ENCODE measurements at places on chromosomes 11 and 22.

DNA sequence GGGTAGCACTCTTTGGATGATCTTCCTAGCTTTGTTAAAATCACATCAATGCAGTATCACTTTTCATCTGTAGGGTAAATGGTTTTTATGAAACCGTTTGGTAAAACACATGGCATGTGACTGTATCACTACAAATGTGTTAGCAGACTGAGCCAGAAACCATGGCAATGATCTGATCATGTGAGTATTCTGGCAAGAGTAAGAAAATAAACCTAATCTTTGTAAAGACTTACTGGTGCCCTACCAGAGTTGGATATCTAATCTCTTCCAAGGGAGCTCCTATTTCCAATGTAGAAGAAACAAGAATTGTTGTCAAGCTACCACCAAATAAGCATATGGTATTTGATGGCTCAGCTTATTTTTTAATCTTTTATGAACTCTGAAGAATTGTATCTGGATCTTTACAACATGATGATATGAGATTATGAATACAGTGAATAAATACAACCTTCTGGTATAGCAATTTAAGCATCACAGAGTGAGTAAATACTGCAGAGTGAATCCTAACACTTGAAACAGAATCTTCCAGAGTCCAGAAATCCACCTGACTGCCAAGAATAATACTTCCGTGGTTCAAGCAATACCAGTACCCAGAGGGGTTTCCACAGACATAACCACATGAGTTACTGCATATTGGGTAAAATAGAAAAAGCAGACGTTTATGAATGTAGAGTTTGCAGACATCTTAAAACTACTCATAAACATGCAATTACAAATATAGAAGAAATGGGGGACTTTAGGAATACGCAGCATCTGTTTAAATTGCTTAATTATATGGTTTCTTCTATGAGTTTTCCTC, 238.8 kb downstream of the TTC28 start:
- no peak for DNase-seq

- no peak for DNase-seq
These were observed 10.2 kb downstream of the B3GNT6 start for GRCh38 chr11:77044356-77044755.

GRCh38 chr11:120378474-120378873, 42.3 kb downstream of the ARHGEF12 start:
- DNase-seq, result no peak

GRCh38 chr11:38448284-38448683, 1850.2 kb upstream of the RAG2 start:
- no peak for DNase-seq

DNA sequence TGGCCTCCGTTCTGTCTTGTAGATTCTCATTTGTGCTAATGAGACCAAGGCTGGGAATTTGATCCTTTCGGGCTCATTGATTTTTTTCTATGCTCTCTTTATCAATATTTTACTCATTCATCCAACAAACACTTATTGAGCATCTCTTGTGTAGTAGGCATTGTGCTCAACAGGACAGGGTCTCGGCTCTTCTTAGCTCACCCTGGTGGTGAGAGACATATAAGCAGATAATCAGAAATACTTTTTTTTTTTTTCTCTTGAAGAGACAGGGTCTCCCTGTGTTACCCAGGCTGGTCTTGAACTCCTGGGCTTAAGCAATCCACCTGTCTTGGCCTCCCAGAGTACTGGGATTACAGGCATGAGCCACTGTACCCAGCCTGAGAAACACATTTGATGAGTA, 48.0 kb upstream of the SLC5A1 start:
- DNase-seq, result no peak

DNA sequence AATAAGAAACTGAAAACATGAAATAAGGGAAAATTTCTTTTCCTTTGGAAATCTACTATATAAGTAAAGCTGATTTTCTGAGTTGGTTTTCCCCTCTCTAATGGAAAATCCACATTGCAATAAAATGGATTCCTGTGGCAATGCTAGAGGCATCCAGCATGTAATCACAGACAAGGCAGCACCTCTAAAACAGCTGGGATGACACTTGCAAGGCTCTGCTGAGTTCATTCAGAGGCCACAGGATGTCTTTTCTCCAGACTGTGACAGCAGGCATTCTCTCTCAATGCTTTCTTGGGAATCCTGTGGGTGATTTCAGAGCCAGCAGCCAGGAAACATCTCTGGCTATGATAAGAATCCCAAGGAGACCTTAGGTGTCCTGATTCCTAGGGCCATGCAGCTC, 201.3 kb upstream of the BLID start:
- DNase-seq, result no peak

DNA sequence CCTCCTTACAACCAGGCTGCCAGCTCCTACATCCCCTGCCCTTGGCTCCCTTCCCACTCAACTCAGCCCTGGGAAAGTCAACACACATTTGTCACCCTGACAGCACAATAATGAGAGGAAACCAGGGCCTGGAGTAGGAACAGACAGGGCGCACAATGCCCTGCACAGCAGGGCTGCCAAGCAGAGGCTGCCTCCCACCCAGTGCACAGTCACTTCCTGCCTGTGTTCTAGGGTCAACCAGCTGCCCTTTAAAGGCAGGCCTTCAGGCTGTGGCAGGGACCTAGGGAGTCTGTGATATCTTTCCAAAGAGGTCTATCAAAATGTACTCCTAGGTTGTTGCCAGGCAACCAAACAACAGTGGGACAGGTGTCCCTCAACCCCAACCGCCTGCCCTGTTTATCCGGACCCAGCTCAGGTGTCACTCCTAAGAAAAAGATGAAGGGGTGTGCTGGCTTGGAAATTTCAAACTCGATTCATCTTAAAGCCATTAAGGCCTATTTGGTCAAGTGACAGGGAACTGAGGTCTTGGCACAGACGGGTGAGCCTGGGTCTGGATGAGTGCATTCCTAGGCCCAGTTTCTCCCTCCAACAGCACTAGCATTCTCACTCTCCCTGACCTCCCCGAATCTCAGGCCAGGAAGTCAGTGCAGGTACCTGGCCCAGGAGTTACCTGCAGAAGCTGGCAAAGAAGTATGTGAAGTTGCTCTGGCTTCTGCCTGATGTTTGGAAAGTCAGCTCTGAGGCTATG, 110.3 kb upstream of the PITPNB start:
- no peak for DNase-seq

- DNase-seq, result no peak
These were observed 3.2 kb downstream of the ARHGEF12 start for GRCh38 chr11:120339394-120339890.

DNA sequence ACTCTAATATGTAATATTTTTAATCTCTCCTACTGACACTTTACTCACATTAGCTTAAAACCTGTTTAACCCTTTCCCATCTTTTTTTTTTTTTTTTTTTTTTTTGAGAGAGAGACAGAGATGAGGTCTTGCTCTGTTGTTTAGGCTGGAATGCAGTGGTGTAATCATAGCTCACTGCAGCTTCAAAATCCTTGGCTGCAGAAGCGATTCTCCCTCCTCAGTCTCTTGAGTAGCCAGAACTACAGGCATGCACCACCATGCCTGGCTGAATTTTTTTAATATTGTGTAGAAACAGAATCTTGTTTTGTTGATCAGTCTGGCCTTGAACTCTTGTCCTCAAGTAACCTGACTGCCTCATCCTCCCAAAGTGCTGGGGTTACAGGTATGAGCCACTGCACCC, 37.3 kb downstream of the PAMR1 start:
- no peak for DNase-seq

GRCh38 chr11:96781082-96781481, 391.3 kb downstream of the JRKL start:
- no peak for DNase-seq

DNA sequence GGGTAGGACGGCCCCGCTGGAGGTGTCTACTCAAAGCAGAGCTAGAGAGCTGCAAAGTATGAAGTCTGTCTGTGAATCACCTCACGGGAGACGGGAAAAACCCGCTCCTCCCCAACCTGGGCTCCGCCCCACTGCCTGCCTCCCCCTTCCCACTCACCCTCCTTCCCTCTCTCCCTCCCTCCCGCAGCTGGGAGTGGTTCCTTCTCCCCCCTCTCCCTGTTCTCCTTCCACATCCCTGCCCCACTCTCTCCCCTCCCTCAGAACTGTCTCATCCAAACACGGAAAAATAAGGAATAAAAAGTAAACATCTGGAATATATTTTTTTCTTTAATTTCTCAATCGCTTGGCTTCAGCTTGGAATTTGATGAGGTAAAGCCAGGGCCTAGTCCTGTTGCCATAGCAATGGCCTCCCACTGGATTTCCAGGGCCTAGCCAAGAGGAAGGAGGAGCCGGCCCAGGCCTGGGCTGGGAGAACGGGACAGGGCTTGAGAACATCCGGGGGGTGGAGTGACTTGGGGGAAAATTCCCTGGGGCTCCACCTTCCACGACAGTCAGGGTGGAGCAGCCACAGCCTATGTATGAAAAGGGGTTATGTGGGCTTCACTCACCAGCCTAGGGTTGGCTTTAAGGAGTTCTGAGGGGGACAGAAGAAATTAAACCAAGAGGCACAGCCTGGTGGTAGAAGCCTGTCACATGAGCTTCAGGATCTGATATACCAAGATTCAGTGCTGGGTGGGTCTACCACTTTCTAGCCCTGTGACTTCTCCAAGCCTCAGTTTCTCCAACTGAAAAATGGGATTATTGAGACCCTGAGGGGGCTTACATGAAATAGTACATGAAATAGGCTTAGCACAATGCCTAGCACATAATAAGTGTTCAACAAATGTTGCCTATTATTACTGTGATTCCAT, 2.2 kb downstream of the TNKS1BP1 start:
- DNase-seq, result no peak

GRCh38 chr11:82505379-82505778, 228.3 kb downstream of the FAM181B start:
- DNase-seq, result no peak

DNA sequence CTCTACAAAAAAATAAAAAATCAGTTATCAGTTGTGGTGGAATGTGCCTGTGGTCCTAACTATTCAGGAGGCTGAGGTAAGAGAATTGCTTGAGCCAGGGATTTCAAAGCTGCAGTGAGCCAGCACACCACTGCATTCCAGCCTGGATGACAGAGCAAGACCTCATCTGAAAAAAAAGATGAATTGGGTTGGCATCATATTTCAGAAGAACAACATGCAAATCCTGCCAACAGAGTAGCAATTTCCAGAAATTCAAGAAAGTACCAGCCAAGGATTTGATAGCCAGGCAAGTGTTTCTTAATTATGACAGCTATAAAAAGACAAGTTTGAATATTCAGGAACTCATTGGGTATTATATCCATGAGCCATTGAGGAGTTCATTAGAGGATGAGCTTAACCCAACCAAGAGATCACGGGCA, 75.2 kb downstream of the USP47 start:
- no peak for DNase-seq

DNA sequence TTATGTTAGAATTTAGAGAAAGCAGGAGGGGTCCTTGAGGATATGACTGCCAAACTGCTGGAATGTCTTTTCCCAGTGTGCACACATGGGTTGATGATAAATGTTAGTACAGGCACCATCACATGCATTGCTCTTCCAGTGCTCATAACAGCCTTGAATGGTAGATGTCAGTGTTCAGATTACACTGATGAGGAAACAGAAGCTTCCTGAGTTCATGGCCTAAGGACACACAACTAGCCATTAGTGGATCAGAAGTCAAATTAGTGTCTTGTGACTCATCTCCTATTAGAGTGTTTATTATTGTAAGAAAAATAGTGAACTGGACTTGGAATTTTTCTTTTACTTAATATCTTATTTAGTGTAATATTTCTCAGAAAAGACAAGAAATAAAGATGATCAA, 241.5 kb downstream of the DDX10 start:
- DNase-seq, result no peak
